ENCODE measurements at places on chromosomes 13 and 19. TPM values are rescaled to one million over a fixed set of nuclear protein-coding genes. Genes with fewer than 3 reads are reported as not detected.

- no peak for DNase-seq
Observed at GRCh38 chr13:99721606-99722337, 220.5 kb downstream of the TM9SF2 start.

DNA sequence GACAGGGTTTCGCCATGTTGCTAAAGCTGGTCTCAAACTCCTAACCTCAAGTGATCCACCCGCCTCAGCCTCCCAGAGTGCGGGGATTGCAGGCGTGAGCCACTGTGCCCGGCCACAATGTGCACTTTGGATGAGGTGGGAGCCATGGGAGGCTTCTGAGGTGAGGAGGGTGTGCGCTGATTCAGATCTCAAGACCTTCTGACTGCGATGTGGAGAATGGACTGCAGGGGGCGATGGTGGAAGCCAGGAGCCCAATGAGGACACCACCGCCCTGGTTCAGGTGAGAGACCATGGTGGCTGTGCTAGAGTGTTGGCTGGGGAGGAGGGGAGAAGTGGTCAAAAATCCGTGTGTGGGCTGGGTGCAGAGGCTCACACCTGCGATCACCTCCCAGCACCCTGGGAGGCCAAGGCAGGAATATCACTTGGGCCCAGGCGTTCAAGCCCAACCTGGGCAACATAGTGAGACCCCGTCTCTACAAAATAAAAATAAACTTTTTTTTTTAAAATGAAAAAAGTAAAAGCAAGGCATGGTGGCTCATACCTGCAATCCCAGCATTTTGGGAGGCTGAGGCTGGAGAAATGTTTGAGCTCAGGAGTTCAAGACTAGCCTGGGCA lies 5.6 kb downstream of the INAFM1 start:
- no peak for DNase-seq

DNA sequence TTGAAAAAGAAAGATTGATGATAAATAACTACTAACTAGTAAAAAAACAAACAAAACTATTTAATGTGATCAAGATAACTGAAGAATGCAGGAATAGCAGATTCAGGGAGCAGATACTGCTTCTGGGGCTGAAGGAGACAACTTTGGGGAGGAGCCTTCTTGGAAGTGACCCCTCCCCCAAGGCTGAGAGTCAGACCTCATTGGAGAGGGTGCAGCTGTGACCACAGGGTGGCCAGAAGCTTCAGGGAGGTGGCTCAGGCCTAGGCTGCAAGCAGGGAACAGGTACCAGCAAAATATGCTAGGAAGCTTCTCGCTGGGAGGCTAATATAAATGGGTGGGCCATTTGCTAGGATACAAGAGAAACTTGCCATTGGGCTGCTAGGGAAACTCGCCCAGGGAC lies 149.9 kb downstream of the MYO16 start:
- DNase-seq, result no peak

DNA sequence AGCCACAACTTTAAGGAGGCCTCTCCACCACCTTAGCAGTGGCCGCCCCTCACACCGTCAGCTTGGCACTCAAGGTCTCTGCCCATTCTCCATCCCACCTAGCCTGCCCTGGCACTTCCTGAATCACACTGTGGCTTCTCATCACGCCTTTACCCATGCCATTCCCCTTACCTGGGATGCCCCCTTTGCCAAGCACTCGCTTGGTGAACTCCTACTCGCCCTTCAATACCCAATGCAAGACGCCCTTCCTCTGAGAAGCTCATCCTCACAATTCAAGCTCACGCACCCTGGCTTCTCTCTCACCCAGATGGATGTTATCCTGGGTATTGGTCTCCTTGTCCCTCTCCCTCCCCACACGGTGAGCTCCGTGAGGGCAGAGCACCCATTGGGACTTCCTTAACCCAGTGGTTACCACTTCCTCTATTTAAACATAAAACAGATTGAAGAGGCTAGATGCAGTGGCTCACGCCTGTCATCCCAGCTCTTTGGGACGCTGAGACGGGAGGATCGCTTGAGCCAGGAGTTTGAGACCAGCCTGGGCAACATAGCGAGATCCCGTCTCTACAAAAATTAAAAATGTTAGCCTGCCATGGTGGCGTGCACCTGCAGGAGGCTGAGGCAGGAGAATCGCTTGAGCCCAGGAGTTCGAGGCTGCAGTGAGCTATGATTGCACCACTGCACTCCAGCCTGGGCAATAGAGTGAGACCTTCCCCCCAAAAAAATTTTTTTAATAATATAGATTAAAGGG lies 12.6 kb upstream of the SHD start:
- no peak for DNase-seq

GRCh38 chr13:47945738-47946137 lies 55.3 kb downstream of the SUCLA2 start:
- no peak for DNase-seq

DNA sequence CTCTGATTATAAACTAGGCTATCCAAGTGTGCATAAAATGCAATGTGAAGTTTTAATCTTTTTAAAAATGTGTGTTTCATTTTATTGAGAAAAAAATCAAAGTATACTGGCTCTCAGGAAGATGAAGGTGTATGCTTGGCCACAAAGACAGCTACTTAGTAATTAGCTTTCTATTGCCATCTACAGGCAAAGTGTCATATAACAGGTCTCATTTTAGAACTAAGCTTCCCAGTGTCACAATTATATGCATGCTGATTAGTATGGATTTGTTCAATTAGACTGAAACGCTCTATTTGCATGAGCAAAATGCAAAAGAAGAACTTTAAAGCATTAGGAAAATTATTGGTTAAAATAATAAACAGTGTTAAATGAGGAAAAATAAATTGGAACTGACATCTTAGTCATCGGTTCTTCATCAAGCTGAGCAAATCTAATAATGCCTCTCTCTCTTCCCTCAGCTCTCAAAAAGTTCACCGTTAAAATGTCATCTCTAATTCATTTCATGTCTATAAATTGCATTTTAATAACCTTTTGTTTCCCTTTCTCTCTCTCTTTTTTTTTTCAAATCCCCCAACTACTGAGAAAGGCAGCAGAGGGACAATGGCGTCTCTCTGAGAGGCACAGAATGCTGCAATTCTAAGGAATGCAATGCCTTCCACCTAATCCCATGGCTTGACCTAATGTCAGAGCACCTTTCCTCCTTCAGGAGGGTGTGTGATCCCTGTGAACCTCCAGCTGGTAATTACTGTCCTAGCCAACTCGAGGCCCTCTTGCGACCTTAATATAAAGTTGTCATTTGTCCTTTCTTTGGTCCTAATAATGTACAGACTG lies 313.1 kb upstream of the MAB21L1 start:
- DNase-seq, result no peak

GRCh38 chr19:16627193-16627927 lies 644 bp downstream of the MED26 start:
- DNase-seq, result no peak

GRCh38 chr13:20161275-20161950 lies 561 bp upstream of the GJA3 start:
- DNase-seq, result no peak

GRCh38 chr13:110259651-110260050 lies 47.3 kb downstream of the COL4A1 start:
- DNase-seq, result no peak

GRCh38 chr19:11887234-11887610 lies 360 bp upstream of the ZNF69 start:
- no peak for DNase-seq

GRCh38 chr19:41411968-41412265 lies 14.3 kb downstream of the BCKDHA start:
- no peak for DNase-seq

- no peak for DNase-seq
Observed at GRCh38 chr19:28351761-28352160, 861.2 kb downstream of the UQCRFS1 start.

DNA sequence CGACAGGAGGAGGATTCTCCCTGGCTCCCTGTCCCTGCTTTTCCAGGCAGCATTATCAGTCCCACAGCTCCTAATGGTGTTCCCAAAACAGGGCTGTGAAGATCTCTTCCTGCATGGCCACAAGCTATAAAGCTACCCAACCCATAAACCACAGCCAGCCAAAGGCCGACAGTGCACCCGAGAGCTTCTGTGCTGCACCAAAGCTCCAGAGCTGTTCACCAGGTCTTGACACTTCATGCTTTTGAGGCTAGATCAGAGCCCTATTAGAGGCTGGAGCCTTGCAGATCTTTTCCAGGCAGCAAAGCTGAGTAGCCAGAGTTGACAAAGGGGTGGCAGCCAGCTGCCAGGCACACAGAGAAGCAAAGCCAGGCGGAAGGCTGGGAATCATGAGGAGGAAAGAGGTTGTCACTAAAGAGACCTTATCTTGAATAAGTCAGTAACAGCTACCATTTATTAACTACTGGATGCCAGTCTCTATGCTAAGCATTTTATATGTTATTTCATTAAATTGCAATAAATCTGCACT lies 180.4 kb downstream of the KATNAL1 start:
- no peak for DNase-seq

DNA sequence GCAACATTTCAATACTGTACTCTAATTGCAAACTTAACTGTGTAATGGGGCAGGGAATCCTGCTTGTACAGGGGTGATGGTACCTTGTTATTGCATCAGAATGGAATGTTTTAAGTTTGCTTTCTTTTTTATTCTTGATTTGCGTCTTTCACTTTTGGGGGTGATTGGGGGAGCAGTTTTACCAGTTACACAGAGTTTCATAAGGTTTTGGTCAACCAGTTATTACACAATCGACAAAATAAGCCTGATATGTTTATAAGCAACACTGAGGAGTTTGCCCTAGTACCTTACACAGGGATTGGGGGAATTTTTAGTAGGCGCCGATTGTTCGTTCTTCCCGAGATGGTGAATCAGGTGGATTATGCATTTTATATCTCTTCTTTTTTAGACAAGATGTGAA lies 2.7 kb downstream of the KLF5 start:
- no peak for DNase-seq

GRCh38 chr13:50670847-50671496 lies 172.5 kb downstream of the DLEU7 start:
- no peak for DNase-seq

GRCh38 chr13:47281991-47282390 lies 385.1 kb upstream of the HTR2A start:
- no peak for DNase-seq

DNA sequence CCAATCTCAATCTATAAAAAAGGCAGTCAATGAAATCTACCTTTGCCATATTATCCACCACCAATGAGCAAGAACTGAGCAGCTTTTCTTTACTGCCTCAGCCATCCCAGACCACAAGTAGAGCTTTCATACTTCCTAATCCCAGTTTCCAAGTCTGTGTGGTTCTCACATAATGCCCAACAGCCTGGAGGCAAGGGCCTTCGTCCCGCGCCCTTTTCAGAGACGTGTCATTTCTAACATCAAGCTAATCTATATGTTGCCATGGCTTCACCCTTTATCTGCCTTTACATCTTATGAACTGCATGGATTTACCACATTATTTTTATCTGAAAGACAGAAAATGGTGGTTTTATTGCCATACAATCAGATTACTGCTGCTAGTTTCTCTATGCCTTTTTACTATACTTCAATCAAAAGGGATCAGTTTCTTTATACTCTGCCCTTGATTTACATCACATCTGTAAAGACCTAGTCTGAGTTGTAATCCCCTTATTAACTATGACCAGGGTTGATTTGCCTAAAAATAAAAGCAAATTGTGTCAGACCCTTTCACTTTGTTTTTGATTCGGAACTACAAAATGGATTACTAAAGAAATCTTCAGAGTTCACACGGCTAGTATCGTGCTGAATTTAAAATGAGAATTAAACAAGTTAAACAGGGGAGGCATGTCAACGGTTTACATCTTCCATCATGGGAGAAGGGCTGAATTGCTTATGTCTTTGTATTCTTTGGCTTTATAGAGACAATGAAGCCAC lies 5.9 kb downstream of the EFNB2 start:
- DNase-seq, result no peak

GRCh38 chr13:110067355-110068175 lies 239.4 kb downstream of the COL4A1 start:
- no peak for DNase-seq

DNA sequence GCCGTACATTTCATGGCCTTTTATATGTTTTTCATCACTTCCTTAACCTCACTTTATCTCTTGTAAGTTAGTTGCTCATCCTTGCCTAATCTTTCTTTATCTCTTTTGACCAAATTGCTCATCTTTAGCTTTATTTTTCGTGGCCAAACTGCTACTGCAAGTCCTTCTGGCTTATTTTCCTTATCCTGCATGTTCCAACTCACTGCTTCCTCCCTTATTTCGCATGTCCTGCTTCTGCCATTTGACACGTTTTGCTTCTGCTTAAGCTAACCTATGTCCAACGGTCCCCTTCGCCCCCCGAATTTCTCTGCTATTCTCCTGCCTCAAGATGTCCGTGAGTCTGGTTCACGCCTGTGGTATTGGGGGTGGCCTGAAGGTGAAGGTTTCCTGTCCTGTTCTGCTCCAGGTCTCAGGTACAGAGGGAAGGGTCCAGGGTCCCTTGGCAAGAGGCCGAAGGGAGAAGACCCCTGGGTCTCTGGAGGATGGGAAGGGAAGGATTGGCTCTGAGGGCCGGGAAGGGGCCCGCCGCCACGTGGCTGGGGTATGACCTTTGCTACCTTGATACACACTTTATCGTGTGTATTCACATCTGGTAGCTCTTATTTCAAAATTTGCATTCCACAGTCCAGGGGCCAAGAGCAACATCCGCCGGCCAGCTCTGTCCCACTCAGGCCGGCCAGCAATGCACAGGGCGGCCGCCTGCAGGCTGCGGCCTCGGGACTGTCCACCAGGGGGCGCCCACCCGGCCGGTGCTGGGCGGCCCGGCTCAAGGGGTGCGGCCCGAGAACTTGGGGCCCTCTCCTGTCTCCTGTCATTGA lies 2.9 kb upstream of the C19orf85 start:
- DNase-seq, result no peak

- no peak for DNase-seq
Observed at GRCh38 chr13:80685942-80686341, 345.0 kb upstream of the SPRY2 start.

DNA sequence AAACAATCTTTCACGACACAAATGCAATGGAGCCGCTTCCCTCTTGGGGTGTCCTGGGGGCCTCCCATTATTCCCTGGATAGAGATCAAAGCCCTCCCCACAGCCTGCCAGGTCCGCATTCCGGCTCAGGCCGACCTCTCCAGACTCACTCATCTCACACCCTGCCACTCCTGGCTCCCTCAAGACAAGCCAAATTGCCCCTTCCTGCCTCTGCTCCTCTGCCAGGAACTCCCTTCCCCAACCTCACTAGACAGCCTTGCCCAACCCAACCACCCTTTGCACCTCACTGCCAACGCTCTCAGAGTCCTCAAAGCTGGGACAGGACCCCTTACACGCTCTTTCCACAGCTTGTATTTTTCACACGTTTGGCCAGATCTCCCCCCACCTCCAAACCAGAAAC lies 1.5 kb downstream of the ABHD17A start:
- DNase-seq, result no peak

GRCh38 chr13:49546561-49546960 lies 38.8 kb downstream of the RCBTB1 start:
- DNase-seq, result no peak

- DNase-seq, result no peak
Observed at GRCh38 chr13:94224670-94225069, 254.8 kb downstream of the DCT start.

ZSCAN22 gene
- polyA plus RNA-seq, result 3.8 TPM

ZNF792 gene
- polyA plus RNA-seq, result 5.6 TPM

KIR2DL1 gene
- not detected for polyA plus RNA-seq

GZMM gene
- polyA plus RNA-seq, result 0.29 TPM

GCDH gene
- polyA plus RNA-seq, result 38.3 TPM

TMEM145 gene
- 0.90 TPM for polyA plus RNA-seq

IGFL2 gene
- 0.09 TPM for polyA plus RNA-seq

Measured in renal cortex interstitium (tissue), 15 donors.